ENCODE measurements at places on chromosomes 1 and 21. TPM values are rescaled to one million over a fixed set of nuclear protein-coding genes. Genes with fewer than 3 reads are reported as not detected.

The OR2T35 gene
- polyA plus RNA-seq = not detected

The CA6 gene
- polyA plus RNA-seq = not detected

The FYB2 gene
- not detected for polyA plus RNA-seq

The SEC16B gene
- polyA plus RNA-seq = 0.98 TPM

The S100A7A gene
- not detected for polyA plus RNA-seq

The KISS1 gene
- 25.7 TPM for polyA plus RNA-seq

The GIPC2 gene
- 0.04 TPM for polyA plus RNA-seq

The OR2L13 gene
- not detected for polyA plus RNA-seq

The GPR52 gene
- polyA plus RNA-seq = 0.09 TPM

The FMO5 gene
- 0.60 TPM for polyA plus RNA-seq

The TNN gene
- polyA plus RNA-seq = not detected

The PDE4B gene
- polyA plus RNA-seq = 29.4 TPM

The FAM43B gene
- polyA plus RNA-seq = 0.02 TPM

The CRB1 gene
- polyA plus RNA-seq = 0.06 TPM

The LMOD1 gene
- polyA plus RNA-seq = 112 TPM

The KLHDC8A gene
- not detected for polyA plus RNA-seq

The LCE2B gene
- polyA plus RNA-seq = not detected

The S100A7 gene
- not detected for polyA plus RNA-seq

The KRTAP7-1 gene
- polyA plus RNA-seq = not detected

The REN gene
- 0.99 TPM for polyA plus RNA-seq

The CELA2B gene
- not detected for polyA plus RNA-seq

The OR2G6 gene
- polyA plus RNA-seq = not detected

The PTGS2 gene
- 100 TPM for polyA plus RNA-seq

The LRRC39 gene
- polyA plus RNA-seq = 0.28 TPM

The PTGER3 gene
- 0.60 TPM for polyA plus RNA-seq

The CFHR4 gene
- not detected for polyA plus RNA-seq

The ZNF695 gene
- polyA plus RNA-seq = 1.0 TPM

The CHI3L1 gene
- 0.10 TPM for polyA plus RNA-seq

The DOCK7 gene
- polyA plus RNA-seq = 56.5 TPM

The BATF3 gene
- polyA plus RNA-seq = 1.7 TPM

The TRIM67 gene
- polyA plus RNA-seq = 0.01 TPM

The TTC24 gene
- not detected for polyA plus RNA-seq

The SNAP47 gene
- polyA plus RNA-seq = 32.8 TPM

The GFI1 gene
- polyA plus RNA-seq = 0.04 TPM

The ZNF593OS gene
- polyA plus RNA-seq = not detected

The TEX35 gene
- not detected for polyA plus RNA-seq

The LORICRIN gene
- not detected for polyA plus RNA-seq

The TSNAX gene
- polyA plus RNA-seq = 19.4 TPM

The NCAM2 gene
- polyA plus RNA-seq = 0.83 TPM

The GNG12 gene
- 99.6 TPM for polyA plus RNA-seq

The TGFB2 gene
- 4.8 TPM for polyA plus RNA-seq

The PDC gene
- not detected for polyA plus RNA-seq

The CHODL gene
- not detected for polyA plus RNA-seq

The NBPF10 gene
- 0.77 TPM for polyA plus RNA-seq

The C1orf105 gene
- polyA plus RNA-seq = not detected

The IL12RB2 gene
- not detected for polyA plus RNA-seq

The KIAA0040 gene
- polyA plus RNA-seq = 10.8 TPM

The RHBDL2 gene
- polyA plus RNA-seq = 0.07 TPM

The CAMK1G gene
- 0.81 TPM for polyA plus RNA-seq

The STYXL2 gene
- polyA plus RNA-seq = not detected

The TP73 gene
- not detected for polyA plus RNA-seq

The GJA9 gene
- 0.05 TPM for polyA plus RNA-seq

The PTPN7 gene
- not detected for polyA plus RNA-seq

The S100A16 gene
- 699 TPM for polyA plus RNA-seq

The SELE gene
- not detected for polyA plus RNA-seq

The FOXD3 gene
- polyA plus RNA-seq = not detected

The NR1I3 gene
- not detected for polyA plus RNA-seq

The SYT6 gene
- polyA plus RNA-seq = not detected

The CYP4B1 gene
- polyA plus RNA-seq = not detected
